NCI-H2107 (cell line): ENCODE measurements at places on chromosomes 5 and 9.

DNA sequence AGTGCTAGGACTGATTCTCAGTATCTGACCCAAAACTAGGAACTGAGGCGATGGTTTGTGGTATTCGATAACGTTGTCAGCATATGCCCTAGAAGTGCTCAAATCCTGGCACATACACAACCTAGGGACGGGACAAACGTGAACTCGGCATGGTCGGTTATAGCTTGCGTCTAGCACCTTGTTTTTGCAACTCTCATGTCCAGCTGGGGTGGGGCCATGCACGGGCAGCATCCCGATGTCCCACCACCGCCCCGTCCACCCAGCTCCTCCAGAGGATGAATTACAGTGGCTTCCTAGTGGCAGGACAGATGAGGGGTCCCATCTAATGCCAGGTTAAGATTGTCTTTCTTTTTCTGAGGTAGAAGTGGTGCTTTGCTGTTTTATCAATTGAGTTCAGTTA, 31.6 kb downstream of the PROP1 start:
- DNase-seq: no peak

DNA sequence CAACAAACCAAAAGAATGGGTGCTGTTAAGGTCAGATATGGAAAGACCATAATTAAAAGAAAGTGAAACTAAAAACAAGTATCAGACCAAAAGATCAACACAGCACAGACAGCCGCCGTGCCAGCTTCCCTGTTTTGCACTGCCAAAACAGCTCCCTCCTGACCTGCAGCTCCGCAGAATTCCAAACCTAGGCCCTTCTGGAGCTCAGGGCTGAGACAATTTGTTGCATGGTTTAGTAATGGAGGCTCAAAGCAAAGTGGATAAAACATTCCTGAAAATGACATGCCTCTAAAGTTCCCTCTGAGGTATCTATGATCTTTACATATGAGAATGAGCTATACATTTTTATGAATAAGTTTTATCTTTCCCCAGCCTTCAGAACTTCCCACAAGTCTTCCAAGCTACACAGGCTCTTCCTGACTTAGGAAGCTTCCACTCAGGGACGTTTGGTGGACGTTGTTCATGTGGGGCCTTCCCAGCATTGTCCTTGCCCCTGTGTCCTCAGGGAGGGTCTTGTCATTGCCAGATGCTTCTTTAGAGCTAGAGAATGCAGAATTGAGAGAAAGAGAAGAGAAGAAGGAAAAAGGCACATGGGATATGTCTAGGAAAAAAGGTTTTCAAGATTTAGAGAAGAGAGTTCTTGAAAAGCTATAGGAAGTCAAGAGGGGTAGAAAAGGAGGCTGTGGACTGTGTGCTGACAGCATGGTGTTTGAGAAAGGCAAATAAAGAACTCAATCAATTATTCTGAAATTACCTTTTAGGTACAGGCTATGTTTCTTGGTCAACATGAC, 28.4 kb upstream of the SSBP2 start:
- no peak for DNase-seq

- DNase-seq: no peak
Measured at GRCh38 chr5:173451031-173451430, 122.8 kb upstream of the STC2 start.

DNA sequence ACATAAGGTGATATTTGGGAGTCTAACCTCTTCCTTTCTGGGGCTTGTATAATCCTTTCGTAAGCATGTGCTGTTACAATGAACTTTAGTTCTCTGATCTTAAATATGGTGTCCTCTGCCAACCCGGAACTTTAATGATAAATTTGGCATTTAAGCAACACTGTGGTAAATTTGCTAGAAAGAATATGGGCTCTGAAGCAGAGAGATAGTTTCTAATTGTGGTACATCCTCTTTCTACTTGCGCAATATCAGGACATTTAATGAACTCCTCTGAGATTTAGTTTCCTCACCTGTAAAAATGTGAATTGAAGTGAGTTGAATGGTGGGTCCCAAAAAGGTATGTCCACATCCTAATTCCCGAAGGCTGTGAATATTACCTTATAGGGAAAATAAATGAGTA, 364.7 kb downstream of the CAAP1 start:
- DNase-seq: no peak

GRCh38 chr9:112380825-112381221, 915 bp downstream of the HSDL2 start:
- no peak for DNase-seq

DNA sequence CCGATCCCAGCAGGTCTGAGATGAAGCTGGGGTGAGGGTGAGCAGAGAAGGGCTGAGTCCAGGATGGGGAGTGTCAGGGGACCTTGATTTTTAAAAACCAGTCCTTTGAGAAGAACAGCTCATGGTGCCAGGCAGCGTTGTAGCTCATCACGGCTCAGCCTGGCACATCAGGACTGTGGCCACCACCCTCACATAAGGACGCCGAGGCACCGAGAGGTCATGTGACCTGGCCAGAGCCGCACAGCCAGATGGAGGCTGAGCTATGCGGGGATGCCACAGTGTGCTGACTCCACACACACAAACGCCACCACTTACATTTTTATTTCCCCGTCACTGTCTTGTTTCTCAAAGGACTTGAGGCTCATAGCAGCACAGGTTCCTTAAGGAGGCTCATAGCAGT, 32.9 kb upstream of the CEP72 start:
- DNase-seq: no peak

- DNase-seq: no peak
Measured at GRCh38 chr5:131587541-131587940, 47.5 kb downstream of the RAPGEF6 start.

DNA sequence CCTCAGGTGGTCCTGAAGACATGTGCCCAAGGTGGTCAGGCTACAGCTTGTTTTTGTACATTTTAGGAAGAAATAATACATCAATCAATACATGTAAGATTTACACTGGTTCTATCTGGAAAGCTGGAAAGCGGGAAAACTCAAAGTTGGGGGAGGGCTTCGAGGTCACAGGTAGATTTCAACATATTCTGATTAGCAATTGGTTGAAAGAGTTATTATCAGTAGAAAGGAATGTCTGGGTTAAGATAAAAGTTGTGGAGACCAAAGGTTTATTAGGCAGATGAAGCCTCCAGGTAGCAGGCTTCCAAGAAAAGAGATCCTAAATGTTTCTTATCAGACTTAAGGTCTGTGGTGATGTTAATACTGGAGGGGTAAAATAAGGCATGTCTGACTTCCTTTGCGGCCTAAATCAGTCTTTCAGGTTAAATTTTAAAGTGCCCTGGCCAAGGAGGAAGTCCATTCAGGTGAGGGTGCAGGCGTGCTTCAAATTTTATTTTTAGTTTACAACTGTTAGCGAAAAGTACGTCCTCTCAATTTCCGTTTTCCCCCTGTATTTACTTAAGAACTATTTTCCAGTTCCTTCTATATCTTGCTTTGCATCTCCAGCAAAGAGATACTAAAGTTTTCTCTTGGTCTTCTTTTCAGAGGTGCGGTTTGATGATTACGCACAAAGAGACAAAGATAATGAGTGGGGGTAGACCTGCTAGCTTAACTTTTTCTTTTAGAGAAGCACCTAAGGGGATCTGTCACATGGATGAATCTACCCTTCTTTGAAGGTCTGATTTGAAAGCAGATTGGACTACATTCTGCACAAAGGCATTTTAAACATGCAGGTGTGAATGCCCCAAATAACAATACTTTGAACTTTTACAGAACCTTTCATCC, 578.6 kb downstream of the RAB3C start:
- DNase-seq: no peak

DNA sequence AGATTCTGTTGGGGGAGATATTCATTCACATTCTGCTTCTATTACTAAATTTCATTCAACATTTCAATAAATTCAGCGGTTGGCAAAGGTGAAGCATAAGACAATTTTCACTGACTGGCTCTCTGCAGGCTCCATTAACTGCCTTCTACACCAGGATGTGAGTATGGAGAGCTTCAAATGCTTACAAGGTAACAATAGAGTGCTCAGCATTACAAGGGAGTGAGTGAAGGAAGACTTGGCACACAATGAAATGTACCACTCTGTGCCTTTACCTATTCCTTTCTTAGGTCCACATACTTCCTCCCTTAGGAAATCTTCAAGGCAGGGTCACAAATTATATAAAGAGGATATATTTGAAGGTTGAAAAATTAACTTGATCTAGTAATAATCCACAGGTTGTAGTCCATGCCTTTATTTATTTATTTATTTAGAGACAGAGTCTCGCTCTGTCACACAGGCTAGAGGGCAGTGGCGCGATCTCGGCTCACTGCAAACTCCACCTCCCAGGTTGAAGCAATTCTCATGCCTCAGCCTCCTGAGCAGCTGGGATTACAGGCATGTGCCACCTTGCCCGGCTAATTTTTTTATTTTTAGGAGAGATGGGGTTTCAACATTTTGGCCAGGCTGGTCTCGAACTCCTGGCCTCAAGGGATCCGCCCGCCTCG, 76.6 kb upstream of the FAM169A start:
- DNase-seq: no peak

DNA sequence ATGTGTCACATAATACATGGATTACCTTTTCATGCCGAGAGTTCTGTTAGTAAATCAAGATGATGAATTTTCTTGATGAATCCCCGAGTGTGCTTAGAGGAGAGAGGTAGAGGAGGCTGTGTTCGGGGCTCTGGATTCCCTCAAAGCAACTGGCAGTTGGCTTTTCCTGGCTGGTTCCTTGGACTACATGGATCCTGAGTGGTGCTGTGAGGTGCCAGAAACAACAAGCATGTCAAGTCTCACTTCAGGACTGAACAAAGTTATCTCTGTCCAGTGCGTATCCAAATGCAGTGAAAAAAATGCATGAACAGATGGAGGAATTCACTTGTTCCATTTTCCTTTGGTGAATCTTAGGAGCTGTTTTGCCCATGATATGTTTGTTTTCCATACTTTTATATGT, 231.7 kb downstream of the FBXL7 start:
- no peak for DNase-seq

- no peak for DNase-seq
Measured at GRCh38 chr9:98007251-98007928, 24.2 kb downstream of the ANP32B start.

- no peak for DNase-seq
Measured at GRCh38 chr9:40927260-40927631, 201.2 kb downstream of the FOXD4L6 start.

GRCh38 chr5:73447530-73448462, 781 bp downstream of the FOXD1 start:
- DNase-seq: no peak

- DNase-seq: no peak
Measured at GRCh38 chr9:77462066-77462465, 186.1 kb downstream of the GNA14 start.

DNA sequence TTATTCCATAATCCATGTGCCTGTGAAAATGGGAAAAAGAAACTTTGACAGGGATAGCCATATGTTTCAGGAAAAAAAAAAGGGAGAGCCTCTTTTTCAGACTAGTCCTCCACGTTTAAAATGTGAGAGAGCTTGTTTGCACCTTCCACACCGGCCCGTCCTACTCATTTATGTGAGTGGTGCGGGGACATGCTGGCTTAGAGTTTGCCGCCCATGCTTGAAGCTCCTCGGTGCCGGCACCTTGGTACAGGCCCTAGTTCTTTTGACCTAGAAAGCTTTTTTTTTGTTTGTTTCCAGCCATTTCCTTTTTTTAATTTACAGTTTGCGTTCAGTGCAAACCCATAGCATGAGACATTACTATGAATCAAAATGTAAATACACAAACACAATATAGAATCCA, 27.8 kb downstream of the PSAT1 start:
- no peak for DNase-seq

GRCh38 chr5:30802961-30803705, 390.4 kb upstream of the CDH6 start:
- no peak for DNase-seq

- no peak for DNase-seq
Measured at GRCh38 chr9:125323615-125324014, 62.0 kb downstream of the GAPVD1 start.

DNA sequence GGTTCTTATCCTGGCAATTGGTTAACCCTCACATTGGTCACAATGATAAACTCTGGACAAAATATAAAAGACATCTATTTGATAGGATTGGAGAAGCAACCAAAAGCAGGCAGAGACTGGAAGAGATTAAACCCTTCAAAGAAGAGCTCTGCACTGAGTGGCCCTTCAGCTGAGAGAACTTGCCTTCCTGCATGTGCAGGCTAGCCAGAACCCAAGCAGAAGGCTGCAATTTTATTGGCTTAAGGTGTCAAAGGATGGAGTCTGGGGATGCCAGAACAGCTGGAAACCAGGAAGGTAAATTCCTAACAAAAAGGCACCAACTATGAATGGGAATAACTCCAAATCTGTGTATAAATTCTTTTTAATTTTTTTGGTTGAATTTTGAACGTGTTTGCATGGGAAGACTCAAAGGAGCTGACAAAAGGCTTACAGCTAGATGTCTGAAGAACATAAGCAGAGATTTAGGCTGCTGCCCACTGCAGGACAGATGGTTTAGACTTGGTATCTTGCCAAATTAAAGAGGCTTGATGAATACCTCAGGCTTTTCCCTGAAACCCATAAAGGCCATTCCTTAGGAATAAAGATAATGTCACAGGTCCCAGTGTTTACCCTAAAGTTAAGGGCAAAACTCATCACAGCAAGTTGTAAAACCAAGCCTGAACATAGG, 66.3 kb downstream of the NR2F1 start:
- no peak for DNase-seq

- no peak for DNase-seq
Measured at GRCh38 chr9:35313916-35314315, 152.1 kb downstream of the UNC13B start.

GRCh38 chr5:168886157-168886556, 307.0 kb upstream of the PANK3 start:
- DNase-seq: no peak

DNA sequence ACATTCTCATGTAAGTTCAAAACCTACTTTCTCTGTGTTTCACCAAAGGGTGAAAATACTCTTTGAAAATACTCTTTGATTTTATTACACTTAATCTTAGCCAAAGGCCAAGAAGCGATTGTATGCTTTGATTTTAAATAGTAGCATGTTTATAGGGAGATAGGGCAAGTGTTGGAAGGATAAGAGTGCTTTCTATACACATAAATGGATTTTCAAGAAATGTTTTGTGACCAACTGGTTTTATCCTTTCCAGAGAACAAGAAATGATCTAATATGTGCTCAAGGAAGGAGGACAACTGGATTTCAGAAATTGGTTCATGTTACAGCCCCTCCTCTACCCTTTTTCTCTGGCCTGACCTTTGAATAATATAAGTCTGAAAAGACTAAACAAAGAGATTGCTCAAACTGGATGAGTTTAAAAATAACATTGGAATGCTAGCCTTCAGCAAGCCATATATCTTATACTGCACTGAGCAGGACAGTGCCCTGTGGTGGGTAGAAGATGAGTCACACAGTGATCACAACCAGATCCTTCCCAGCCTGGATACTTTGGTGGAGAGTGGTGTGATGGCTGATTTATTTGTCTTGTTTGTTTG, 13.1 kb downstream of the PALM2AKAP2 start:
- no peak for DNase-seq

DNA sequence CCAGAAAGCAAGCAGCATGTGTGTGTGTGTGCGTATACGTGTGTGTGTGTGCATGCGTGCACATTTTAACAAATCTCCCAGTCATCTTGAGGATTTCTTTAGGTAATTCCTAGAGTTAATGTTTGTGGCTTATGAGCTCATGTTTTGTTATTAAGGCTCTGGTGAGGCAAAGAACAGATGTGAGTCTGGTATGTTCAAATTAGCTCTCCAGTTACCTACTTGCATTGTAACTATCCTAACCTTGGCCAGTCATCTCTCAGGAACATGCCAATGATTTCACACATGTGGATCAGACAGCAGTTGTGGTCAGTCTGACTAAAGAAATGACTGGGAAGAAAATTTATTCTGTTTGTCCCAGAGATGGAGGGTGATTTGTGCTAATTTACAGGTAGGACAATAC, 163.1 kb downstream of the IZUMO3 start:
- no peak for DNase-seq

- DNase-seq: no peak
Measured at GRCh38 chr5:66440202-66440680, 156.0 kb upstream of the MAST4 start.

- no peak for DNase-seq
Measured at GRCh38 chr5:140558542-140558941, 1.3 kb upstream of the SRA1 start.
